ENCODE measurements at places on chromosomes 5 and 9.

DNA sequence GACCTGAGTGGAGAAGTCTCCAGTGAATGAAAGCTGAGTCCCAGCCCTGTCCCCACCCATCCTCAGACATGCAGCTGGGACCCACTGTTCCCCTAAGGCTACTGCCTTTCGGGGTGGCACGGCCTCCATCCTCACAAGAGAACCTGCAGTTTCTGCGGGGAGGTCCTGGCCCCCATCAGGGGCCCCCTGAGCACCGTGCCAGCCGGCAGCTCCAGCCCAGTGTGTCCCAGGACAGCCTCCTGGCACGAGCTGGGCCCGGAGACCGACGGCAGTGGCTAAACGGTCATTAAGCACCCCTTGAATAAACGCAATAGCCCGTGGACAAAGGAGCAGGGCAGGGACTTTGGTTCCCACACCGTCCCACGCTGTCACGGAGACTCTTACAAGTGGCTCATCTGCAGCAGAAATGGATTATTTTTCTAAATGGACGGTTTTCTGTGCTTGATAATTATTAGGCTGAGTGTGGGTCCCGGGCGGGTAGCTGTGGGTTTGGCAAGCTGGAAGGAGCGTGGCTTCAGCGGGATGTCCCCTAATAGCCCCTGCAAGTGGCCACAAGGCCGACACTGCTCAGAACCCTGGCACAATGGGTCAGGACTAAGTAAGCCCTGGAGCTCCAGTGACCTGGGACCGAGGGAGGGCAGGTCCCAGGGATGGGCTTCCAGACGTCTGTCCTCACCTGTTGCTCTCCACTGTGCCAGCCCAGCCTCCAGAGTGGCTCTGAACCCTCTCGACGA lies 17.4 kb downstream of the FAM78A start:
- DNase-seq: no peak

DNA sequence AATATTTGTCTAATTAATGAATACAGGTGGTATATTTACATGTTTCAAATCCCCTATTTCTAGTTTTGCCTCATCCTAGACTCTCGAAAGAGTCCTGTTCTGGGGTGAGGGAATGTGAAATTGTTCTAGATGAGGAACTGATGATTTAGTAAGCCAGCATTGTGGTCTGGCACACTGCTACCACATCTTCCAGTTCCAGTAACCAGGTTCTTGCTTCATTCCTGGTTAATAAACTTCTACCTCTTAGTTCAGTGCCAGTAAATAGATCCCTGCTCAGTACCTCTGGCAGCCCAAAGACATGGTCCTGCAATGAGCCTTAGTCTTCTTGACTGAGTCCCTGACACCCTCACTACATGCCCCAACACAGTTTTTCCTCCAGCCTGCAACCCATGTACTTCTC lies 207.7 kb downstream of the SREK1 start:
- no peak for DNase-seq

DNA sequence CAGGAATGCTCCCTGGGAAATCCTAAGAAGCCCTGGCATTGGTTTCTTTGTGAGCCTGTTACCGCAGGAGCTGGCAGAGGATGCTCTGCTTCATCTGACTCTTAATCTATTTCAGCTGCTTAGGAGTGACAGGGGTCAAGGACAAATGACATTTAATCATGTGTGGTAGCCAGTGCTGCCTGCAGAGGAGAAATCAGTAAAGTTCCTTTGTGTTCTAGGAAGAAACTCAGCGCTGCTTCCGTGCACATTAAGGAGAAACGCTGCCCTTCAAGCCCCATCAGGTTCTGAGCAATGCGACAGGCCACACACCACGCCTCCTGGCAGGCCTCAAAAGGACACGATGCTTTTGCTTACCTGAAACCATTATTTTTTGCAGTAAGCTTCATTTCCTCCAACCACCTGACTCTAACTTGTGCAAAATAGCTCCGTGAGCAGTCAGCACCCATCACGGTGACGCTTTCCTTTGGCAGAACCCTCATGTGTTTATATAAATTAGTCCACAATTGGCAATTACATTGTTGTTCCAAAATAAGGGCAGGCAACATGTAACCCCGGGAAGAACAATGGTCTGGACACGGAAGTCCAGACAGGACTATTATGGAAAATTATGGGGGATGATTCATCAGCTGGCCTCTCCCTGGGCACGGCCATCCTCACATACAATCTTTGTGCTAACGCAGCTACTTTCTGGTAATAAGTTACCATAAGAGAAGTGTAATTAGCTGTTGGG lies 387.9 kb upstream of the DAP start:
- DNase-seq: no peak

DNA sequence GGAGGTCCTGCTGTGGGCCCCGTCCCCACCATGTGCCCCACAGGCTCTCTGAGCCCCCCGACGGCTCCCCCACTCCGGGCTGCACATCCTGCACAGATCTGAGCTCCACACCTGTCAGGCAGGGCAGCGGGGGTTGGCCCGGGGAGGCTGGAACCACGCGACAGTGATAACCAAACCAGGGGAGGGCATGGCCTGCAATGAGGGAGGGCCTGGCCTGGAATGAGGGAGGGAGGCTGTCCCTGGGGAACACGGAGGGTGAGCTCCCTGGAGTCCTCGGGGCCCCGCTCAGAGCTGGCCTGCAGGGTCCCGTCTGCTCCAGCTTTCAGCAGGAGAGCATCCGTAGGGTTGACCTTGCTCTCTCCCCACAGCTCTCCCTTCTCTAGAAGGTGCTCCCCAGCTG lies 30.5 kb downstream of the SLC9A3 start:
- no peak for DNase-seq

GRCh38 chr5:76604838-76605237 lies 18.4 kb downstream of the F2RL2 start:
- DNase-seq: no peak

GRCh38 chr5:174177531-174177930 lies 132.0 kb downstream of the NSG2 start:
- DNase-seq: no peak

DNA sequence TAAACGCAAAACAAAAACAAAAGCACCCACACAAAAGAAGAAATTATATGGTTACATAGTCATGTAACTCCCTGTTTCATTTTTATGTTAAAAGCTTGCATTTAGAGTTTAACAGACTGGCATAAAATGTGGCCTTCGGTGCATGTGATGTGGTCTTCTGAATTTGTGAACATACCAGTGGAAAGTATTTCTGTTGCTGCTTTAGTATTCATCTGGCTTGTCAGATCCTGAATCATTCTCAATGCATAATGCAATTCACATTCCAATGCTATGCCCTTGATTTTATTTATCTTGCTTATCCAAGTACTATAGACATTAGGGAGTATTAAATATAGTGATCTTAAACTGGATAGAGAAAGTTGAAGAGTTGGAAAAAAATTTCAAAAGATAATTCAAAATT lies 740.2 kb upstream of the ZNF608 start:
- DNase-seq: no peak

DNA sequence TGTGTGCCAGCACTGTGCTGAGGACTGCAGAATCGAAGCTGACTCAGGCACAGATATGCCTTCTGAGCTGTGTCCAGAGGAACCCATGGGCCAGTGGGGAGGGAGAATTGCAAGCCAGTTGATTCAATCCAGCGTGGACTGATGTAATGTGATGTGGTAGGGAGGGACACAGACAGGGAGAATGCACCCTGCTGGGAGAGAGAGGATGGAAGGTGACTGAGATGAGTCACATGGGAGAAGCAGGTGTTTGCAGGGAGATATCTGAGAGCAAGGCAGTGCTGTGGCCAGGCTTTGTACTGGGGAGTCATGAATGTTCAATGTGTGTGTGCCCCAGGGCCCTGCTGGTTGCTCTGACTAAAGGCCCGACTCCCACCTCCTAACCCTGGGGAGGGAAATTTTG lies 75.7 kb downstream of the IRX1 start:
- DNase-seq: no peak

DNA sequence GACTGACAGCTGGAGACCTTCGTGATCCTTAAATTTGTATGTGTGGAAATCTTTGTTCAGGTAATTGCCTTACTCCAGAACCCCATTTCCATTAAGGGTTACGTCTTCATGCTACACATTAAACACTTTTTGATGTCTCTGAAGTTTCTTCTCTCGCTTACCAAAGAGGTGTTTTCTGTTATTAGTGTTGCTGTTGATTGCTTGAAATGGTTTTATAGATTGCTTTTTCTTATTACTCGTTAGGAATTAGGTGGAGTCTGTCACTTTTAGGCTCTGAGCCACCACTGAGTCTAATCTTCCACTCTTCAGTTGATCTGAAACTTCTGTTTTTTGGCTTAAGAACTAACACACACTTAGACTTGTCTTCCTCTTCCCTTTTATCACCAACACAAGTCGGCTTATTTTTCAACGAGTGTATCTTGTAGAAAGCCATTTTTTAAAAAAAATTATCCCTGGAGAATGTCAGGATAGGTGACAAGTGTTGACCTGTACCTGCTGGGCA lies 62.2 kb upstream of the PPARGC1B start:
- DNase-seq: no peak

Measured in Right ventricle myocardium superior (tissue), 1 donor.